ENCODE measurements at places on chromosomes 11 and 22. TPM values are rescaled to one million over a fixed set of nuclear protein-coding genes. Genes with fewer than 3 reads are reported as not detected.

The MGAT3 gene
- total RNA-seq: 9.2 TPM

The PSMA1 gene
- 148 TPM for total RNA-seq

The OR8G5 gene
- not detected for total RNA-seq

The OMP gene
- not detected for total RNA-seq

The DEUP1 gene
- 0.38 TPM for total RNA-seq

The KCNE3 gene
- 3.5 TPM for total RNA-seq

The NOX4 gene
- 2.3 TPM for total RNA-seq

GRCh38 chr11:8757047-8757446, 74.5 kb downstream of the RPL27A start:
- peaks cover 10% of the 10 kb centered on the region for H3K4me1 ChIP-seq
- no peak for DNase-seq
- H3K4me3 ChIP-seq: no peak overlapping the region
- H3K27ac ChIP-seq: no peak overlapping the region
- no peaks in the 10 kb centered on the region for H3K36me3 ChIP-seq

DNA sequence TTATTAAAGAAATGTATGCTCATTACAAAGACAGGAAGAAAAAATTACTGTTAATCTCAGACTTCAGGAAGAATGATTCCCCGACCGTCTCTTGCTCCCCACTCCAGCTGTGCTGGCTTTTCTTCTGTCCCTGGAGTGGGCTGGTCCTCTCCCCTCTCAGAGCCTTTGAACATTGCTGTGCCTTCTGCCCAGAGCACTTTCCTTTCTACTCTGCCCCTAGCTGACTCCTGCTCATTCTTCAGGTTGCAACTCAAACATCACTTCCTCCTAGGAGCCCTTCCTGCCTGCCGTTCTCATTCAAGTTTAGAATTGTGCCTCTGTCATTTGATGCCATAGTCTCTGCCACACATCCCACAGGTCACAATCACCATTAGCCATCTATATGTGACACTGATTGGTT, 329.5 kb downstream of the MIAT start:
- H3K27ac ChIP-seq: no peak overlapping the region
- H3K36me3 ChIP-seq: no peaks in the 10 kb centered on the region
- H3K4me3 ChIP-seq: no peak overlapping the region
- H3K27me3 ChIP-seq: no peaks in the 10 kb centered on the region

- DNase-seq: no peak
- peaks cover 2% of the 10 kb centered on the region for H3K4me1 ChIP-seq
- H3K27me3 ChIP-seq: no peaks in the 10 kb centered on the region
- H3K4me3 ChIP-seq: no peak overlapping the region
- H3K27ac ChIP-seq: no peak overlapping the region
These were observed 40.0 kb upstream of the FIBIN start for GRCh38 chr11:26953770-26954392.

- H3K27ac ChIP-seq: no peak overlapping the region
- no peaks in the 10 kb centered on the region for H3K4me1 ChIP-seq
- H3K36me3 ChIP-seq: no peaks in the 10 kb centered on the region
- DNase-seq: no peak
- H3K27me3 ChIP-seq: no peaks in the 10 kb centered on the region
These were observed 626.3 kb upstream of the LRRC4C start for GRCh38 chr11:42085736-42086135.

GRCh38 chr11:8102296-8102915, 21.4 kb downstream of the TUB start:
- H3K27me3 ChIP-seq: no peaks in the 10 kb centered on the region
- no peak overlapping the region for H3K27ac ChIP-seq
- no peak for DNase-seq
- peaks cover 45% of the 10 kb centered on the region for H3K36me3 ChIP-seq

DNA sequence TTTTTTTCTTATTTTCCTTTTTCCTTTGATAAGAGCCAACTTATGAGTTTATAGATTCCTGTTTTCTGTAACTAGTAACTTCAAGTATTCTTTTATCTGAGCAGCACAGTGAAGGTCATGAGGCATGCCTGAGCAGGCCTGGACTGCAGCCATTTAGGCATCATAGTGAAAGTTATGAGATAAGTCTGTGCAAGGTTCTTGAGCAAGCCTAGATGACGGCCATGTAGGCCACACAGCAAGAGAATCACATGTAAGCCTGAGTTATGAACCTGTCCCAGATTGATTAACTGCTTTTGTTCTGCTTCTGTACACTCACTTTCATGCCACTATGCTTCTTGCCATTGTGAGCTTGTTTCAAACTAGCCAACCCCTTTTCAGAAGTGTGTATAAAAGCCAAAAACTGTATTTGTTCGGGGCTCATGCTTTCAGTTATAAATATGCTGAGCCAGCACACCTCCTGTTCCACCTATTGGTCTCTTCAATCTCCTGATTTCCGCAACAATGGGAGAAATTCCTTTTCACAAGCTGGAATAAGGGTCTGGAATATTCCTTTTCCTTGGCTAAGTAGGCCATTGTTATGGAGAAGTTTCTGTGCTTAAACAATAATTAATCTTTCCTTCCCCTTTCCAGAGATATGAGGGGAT, 745.7 kb downstream of the FAM181B start:
- no peak overlapping the region for H3K4me3 ChIP-seq
- H3K27me3 ChIP-seq: no peaks in the 10 kb centered on the region
- no peaks in the 10 kb centered on the region for H3K4me1 ChIP-seq
- no peak for DNase-seq
- no peaks in the 10 kb centered on the region for H3K36me3 ChIP-seq
- H3K27ac ChIP-seq: no peak overlapping the region

DNA sequence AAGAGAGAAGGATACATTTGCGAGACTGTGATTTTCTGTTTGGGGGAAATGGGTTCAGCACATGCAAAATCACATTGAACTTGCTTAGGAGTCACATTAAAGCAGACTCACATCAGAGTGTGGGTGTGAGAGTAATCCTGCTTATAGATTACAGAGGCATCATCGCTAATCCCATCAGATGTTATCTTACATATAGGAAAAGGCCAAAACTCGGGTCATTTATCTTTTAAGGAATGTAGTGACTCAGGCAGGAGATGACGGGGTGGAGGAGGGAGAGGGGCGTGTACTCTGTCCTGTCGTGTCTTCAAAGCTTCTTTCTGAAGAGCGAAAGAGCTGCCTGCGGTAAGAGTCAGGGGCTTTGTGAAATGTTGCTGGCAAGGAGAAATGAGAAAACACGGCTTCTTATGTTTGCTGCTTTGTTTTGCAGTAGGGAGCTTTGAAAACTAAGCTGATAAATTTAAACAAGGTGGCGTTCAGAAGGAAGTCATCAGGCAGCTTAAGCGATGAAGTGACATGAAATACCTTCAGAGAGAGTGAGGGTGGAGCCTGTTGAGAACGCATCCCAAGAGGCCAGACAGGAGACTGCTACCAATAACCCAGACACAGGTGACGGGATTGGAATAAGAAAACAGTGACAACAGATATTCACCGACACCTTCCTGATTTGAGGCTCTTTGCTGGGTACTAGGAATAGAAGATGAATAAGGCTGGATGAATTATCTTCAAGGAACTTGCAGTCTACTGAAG, 2.2 kb upstream of the C11orf16 start:
- no peak overlapping the region for H3K4me3 ChIP-seq
- H3K4me1 ChIP-seq: no peaks in the 10 kb centered on the region
- H3K27me3 ChIP-seq: no peaks in the 10 kb centered on the region
- no peak for DNase-seq

DNA sequence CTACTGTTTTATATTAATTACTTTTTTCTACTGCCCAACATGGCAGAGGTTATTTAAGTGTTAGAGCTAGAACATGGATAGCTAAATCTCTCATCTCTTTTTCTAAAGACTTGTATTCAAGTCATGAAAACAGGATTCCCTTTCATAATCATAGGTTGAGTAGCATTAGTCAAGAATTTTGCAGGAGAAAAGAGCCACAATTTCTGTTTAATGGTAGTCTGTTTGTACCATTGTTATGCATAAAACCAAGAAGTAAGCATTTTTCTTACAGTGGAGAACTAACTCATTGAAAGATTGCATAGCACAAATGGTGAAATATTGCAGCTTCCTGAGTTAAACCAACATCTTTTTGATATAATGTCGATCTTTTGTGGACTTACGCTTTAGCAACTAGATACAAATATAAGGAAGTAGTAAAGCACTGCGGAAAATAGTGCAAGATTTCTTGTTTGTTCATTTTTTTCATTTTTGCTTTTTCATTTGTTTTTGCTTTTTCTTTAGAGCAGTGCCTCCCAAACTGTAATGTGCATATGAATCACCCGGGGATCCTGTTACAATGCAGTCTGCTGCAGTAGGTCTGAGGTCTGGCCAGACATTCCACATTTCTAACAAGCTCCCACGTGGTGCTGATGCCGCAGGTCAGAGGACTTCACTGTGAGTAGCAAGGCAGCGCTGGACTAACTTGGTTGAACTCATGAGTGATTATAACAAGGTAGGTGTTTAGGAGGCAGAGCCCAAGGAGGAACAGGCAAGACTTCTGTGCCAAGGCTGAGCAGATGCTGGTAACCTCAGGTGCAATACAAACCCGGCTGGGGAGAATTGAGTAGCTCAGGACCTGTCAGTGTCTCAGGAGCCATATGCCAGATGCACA, 4.6 kb downstream of the ETS1 start:
- H3K27ac ChIP-seq: no peak overlapping the region
- H3K36me3 ChIP-seq: no peaks in the 10 kb centered on the region
- H3K4me3 ChIP-seq: peak overlapping the region; percentile 3
- no peaks in the 10 kb centered on the region for H3K4me1 ChIP-seq
- H3K27me3 ChIP-seq: no peaks in the 10 kb centered on the region

DNA sequence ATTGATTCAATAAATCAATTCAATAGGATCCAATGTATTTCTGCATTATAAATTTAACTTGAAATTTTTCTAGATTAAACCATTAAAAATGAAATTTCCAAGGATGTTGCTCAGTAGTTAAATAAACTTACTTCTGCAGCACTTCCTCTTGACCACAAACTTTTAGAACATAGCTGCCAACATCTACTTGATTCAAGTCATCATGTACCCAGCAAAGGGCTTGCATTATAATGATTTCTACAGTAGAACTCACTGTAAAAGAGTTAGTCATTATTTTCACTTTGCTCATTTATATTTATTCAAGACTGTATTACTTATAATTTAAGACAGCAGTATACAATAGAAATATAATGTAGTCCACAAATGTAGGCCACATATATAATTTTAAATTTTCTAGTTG, 59.2 kb downstream of the PIK3C2A start:
- H3K27me3 ChIP-seq: no peaks in the 10 kb centered on the region
- H3K4me3 ChIP-seq: no peak overlapping the region
- H3K4me1 ChIP-seq: no peaks in the 10 kb centered on the region
- no peaks in the 10 kb centered on the region for H3K36me3 ChIP-seq
- no peak overlapping the region for H3K27ac ChIP-seq

DNA sequence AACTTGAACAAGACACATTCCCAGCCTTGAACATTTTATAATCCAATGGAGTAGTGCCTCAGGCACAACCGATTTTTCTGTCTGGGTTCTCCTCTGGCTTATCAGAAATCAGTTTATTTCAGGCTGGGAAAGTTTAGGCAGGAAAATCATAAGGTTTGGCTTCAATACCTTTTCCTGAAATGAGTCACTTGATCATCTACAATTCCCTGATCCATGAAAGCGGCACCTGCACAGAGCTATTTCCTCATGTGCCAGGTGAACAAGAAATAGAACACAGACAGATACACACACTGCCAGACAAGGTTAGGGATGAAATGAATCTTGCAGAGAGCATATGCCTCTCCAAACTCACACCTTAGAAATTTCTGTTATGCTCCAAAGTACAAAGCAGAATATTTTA, 106.7 kb upstream of the OR9G4 start:
- no peak overlapping the region for H3K4me3 ChIP-seq
- H3K27me3 ChIP-seq: no peaks in the 10 kb centered on the region
- H3K27ac ChIP-seq: no peak overlapping the region
- DNase-seq: no peak
- no peaks in the 10 kb centered on the region for H3K36me3 ChIP-seq
- no peaks in the 10 kb centered on the region for H3K4me1 ChIP-seq

Measured in H1 (cell line).